Hematopoietic multipotent progenitor cell (in vitro differentiated cells): ENCODE measurements at places on chromosomes 6 and 20.
A peak's percentile ranks its signal among the peaks of the same experiment; 100 is the strongest.

DNA sequence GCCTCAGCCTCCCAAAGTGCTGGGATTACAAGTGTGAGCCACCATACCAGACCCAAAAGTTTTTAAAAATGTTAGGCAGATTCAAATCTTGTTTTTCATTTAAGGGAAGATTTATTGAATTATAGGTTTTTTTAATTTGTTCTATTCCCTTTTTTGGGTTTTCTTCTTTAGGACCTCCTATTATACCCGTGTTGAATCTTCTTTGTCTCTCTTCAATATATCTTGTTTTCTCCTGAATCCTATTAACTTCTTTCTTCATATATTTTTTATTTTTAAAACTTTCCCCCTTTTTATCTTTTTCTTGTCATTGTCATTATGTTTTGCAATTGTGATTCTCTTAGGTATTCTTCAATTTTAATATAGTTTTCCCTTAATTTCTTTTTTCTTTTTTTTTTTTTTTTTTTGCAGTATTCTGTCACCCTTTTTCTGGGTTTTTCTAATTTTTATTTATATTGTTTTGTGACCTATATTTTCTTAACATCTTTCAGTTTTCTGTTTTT is 45.9 kb upstream of the NOP56 start:
- DNase-seq = no peak

GRCh38 chr6:158068893-158069799 is 87.5 kb downstream of the SYNJ2 start:
- no peak for DNase-seq

DNA sequence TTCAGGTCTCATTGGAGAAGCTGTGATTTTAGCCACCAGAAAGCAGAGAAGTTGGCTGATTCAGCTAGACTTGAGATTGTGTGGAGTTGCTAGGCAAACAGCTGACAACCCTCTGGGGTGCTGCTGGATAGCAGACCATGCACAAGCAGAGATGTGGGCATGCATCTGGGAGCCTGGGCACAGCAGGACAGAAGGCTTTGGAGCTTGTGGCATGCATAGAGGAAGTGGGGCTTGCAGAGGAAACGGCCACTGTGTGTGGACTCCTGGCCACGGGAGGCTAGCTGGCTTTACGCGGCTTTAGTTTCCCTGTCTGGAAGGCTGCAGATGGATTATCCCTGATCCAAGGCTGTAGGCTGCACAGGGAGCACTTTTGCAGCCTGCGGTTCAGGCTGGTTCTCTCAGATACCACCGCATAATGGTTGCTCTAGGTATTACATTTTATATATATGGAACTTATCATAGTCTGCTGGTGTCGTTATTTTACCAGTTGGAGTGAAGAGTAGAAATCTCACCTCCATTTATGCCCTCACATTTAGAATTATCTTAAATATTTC is 10.4 kb downstream of the ZNF831 start:
- no peak for DNase-seq

GRCh38 chr20:20417876-20418676 is 50.2 kb downstream of the INSM1 start:
- peak; percentile 9 for DNase-seq

- no peak for DNase-seq
These were observed 22.2 kb upstream of the CCN5 start for GRCh38 chr20:44692932-44693480.

DNA sequence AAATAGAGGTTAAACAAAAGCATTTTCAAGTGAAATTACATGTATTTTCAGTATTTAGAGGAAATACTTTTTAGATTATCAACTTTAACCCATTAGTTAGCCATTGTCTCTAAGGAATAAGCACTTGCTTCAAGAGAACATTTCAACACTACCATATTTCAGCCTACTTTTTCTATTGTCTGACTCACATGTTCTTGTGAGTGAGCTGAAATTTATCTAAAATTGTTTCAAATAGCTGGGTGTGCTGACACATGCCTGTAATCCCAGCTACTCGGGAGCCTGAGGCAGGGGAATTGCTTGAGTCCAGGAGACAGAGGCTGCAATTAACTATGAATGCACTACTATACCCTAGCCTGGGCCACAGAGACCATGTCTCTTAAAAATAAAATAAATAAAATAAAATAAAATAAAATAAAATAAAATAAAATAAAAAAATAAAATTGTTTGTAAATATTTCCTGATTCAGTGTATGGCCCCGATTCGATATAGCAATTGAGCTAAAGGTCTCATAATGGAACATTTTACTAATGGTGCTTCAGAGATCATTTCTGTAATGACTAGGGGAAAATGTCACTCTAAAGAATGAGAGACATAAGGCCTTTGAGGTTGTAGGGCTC is 324.6 kb upstream of the PLCB4 start:
- DNase-seq = no peak

DNA sequence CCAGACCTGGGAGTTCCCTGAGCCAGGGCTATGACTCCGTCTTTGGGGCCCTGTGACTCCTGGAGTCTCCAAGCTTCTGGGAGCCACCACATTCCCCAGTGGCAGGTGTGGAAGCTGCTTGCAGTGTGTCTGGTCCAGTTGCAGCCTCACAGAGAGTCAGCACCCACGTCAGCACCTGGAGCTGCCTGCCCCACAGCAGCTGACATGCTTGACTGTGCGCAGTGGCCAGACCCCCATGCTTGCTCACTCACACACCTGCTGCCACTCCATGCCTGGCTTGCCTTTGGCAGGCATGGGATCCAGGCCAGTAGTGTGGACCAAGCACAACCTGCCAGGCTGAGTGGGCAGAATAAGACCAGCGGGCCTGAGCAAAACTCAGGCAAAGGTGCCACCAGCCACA is 31.0 kb upstream of the ASIP start:
- no peak for DNase-seq

- DNase-seq = no peak
These were observed 31.2 kb upstream of the HBS1L start for GRCh38 chr6:135085700-135086413.

DNA sequence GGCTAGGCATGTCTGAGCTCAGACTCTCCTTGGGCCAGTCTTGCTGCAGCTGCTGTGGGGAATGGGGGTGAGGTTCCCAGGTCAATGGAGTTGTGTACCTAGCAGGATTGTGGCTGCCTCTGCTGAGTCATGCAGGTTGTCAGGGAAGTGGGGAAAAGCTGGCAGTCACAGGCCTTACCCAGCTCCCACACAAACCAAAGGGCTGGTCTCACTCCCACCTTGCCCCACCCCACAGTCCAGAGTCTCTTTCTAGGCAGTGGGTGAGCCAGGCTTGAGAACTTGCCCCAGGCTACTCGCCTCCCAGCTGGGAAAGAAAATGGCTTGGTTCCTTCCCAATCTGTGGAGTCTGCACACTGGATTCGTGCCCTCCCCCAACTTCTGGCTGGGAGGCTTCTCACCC is 65.7 kb downstream of the SCP2D1 start:
- DNase-seq = no peak

DNA sequence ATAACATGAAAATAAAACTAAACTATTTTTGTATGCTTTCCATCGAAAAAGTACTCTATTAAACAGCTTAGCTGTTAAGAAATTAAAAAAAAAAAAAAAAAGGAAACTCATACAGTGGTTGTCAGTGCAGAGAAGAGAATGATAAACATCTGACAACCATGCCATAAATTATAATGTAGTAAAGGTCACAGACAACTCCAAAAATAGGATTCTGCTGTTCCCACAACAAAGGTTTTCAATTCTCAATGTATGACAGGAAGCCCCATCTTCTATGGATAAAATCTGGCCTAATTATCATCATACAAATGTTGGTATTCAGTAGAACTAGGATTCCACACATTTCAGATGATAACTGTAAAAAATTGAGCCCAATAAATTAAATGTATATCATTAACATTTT is 5.0 kb downstream of the PLN start:
- no peak for DNase-seq
